Transverse colon (tissue), 4 donors: ENCODE measurements at places on chromosomes 2 and 18. TPM values are rescaled to one million over a fixed set of nuclear protein-coding genes. Genes with fewer than 3 reads are reported as not detected.

- DNase-seq = no peak
These were observed 44.3 kb upstream of the FBXO11 start for GRCh38 chr2:47950340-47951301.

- no peak for DNase-seq
These were observed 241.7 kb downstream of the TGIF1 start for GRCh38 chr18:3691705-3692104.

GRCh38 chr2:147441182-147441581 is 403.6 kb upstream of the ACVR2A start:
- DNase-seq = no peak

GRCh38 chr2:71003396-71003795 is 8.7 kb upstream of the TEX261 start:
- DNase-seq = no peak

GRCh38 chr2:173148520-173148919 is 72.9 kb downstream of the MAP3K20 start:
- DNase-seq = no peak

DNA sequence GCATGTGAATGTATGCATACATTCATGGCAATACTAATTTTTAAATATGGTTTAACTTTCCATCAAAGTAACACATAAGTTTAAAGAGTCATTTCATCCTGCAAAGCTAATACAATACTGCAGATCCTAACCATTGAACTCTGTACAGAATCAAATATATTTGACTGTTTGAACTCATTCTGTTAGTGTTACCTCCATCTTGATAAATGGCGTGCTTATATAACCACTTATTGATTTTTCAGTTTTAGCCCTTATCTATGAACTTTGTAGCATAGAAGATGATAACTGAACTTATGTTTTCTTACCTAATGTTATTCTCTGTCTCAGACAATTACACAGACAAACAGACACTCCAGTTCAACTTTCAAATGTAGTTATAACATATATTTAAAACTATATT is 731.0 kb upstream of the LRATD1 start:
- DNase-seq = no peak

DNA sequence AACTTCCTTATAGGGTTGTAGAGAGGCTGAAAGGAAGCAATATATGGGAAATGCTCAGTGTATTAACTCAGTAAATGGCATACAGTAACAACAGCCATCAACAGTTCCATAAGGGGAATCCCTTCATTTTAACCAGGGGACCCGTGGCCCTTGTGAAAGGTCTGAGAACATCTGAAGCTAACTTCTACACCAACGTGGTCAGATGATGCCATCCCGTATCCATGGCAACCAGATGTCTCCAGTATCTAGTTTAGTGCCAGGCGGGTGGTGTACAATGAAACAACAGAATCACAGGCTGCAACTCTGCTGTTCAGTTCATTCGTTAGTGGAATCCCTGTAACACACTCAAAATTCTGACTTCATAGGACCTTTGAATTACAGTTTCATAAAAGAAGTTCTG is 162.3 kb downstream of the TGIF1 start:
- no peak for DNase-seq

GRCh38 chr2:98028931-98029717 is 33.4 kb upstream of the TMEM131 start:
- DNase-seq = no peak

DNA sequence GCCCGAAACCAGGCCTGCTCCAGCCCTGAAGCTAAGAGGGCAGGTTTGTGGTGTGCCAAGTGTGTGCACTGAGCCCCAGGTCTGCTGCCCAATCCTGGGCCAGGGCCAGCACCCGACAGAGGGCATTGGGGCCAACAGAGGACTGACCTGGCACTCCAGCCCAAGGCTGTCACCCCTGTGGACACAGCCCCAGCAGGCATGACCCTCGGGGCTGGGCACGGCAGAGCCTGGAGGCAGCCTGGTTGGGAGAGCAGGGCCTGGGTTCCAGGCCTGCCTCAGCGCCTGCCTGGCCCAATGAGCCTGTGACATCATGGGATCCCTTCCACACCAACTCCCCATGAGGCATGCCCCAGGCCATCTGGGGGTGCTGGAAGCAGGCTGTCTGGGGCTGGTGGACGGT is 10.8 kb upstream of the SNED1 start:
- DNase-seq = peak; percentile 21

DNA sequence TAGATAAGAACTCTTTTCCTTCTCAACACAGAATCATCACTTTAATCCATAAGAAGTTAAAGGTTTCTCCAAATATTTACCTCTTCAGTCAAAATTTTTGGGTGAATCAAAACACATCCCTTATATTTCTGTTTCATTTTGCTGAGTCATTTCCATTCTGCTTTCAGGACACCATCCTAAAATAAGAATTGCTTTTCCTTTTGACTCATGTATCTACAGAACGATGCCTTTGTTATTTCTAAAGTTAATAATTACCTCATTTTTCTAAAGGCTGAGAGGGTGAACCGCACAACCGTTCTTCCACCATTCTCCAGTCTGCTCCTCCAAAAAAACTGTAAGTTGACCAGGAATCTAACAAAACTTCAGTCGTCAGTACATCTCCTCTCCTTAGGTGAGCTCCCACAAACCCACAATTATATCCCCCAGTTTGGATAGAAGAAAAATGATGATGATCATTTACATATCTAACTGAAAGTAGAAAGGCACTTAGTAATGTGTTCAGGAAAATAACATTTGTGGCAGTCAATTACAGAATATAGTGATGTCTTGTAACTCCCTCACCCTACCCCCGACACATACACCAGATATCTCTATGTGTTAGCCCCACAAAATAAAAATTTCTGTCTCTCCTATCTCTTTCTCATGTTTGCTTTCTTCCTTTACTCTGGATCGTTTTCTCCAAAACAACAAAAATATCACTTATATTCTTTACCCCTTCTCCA is 162.5 kb downstream of the RAD51AP2 start:
- DNase-seq = no peak

FBXO48 gene
- 1.9 TPM for total RNA-seq
